ENCODE measurements at places on chromosomes 7 and 10.

DNA sequence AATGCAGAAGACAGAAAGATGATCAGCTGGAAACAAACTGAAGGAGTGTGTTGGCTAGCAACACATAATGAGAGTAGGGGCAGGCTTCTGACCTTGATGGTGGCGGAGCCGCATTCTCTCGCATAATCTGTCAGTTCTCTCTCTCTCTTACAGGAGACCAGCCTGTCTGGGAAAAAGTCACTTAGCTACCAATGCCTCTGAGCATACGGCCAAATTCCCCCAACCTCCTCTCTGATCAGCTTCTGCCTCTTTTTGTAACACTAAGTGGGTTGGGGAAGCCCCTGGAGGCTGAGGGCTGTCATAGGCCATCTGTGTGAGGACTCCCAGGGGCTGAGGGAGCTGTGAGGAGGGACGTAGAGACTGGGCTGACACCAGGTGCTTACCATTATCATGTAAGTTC, 104.6 kb downstream of the HIPK2 start:
- no peak for DNase-seq

GRCh38 chr7:25597946-25598345, 369.7 kb upstream of the NPVF start:
- no peak for DNase-seq

GRCh38 chr7:68862736-68863135, 735.5 kb upstream of the AUTS2 start:
- DNase-seq: peak; percentile 1

GRCh38 chr10:62626079-62626478, 178.4 kb upstream of the ADO start:
- DNase-seq: no peak

- no peak for DNase-seq
Observed at GRCh38 chr10:42574336-42574735, 64.0 kb downstream of the ZNF33B start.

DNA sequence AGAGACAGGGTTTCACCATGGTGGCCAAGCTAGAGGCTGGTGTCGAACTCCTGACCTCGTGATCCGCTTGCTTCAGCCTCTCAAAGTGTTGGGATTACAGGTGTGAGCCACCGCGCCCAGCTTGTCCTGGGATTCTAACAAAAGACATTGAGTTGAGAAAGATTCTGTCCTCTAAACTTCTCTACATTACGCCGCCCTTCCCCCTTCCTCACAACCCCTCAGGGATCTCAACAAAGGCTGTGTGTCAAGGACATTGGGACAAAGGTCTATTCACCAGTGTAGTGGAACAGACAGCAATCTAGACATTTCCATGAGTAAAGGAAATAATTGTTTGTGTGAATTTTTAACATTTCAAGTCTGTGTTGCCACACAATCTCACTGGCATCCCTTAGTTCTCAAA, 68.8 kb upstream of the KIF5B start:
- no peak for DNase-seq

GRCh38 chr10:70866424-70866823, 21.9 kb downstream of the PCBD1 start:
- DNase-seq: no peak

GRCh38 chr10:62335326-62335725, 38.8 kb upstream of the ZNF365 start:
- no peak for DNase-seq

- no peak for DNase-seq
Observed at GRCh38 chr10:93115661-93116383, 42.1 kb downstream of the CYP26A1 start.

- DNase-seq: no peak
Observed at GRCh38 chr7:150848561-150849115, 3.7 kb upstream of the AOC1 start.

DNA sequence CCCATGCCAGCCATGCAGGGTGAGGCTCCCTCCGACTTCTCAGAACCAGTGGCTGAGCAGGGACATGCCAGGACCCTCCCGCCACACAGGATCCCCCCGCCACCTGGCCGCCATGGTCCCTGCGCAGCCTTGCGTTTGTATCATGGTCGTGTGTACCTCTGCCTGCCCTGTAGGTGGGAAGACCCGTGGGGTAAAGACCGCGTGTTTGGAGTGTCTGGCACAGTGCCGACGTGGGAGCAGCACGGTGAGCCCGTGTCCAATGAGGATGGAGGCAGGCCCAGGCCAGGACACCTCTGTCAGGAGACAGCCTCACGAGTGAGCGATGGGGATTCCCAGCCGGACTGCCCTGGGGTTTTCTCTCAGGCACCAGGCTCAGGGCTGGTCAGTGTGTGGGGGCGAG, 31.9 kb downstream of the NKX6-2 start:
- no peak for DNase-seq

- peak; percentile 45 for DNase-seq
Observed at GRCh38 chr10:62437696-62438095, 63.5 kb downstream of the ZNF365 start.

DNA sequence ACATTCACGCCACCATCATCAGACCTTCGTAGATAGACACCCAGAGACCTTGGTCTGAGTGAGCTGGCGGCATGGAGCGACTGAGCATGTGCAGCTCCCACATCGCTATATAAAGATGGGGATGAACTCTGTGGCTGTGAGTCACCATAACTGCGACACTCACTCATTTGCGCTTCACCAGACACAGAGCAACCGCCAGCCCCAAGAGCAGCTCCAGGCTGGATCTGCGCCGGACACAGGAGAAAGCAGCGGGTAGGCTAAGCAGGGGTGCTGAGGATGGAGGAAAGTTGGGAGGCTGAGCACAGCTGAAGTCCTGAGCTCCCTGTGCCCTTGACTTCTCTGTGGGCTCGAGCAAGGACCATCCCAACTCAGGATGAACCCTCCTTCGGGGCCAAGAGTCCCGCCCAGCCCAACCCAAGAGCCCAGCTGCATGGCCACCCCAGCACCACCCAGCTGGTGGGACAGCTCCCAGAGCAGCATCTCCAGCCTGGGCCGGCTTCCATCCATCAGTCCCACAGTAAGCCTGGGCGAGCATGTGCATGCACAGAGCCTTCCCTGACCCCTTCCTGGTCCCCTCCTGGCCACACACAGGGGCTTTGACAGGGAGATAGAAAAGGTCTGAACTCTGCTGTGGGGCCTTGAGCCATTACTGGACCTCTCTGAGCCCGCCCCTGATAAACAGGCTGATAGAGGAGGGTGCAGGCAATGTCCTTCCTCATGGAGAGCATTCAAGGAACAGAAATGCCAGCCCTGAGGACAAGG, at the start of gene OPN4:
Gene OPN4 (plus strand): TSS at position 137 of the 762 bp plus-strand sequence. CDS start 237 bp downstream, at position 374.
- no peak for DNase-seq

GRCh38 chr7:22564511-22565045, 64.6 kb upstream of the STEAP1B start:
- DNase-seq: no peak

- no peak for DNase-seq
Observed at GRCh38 chr10:108631332-108631731, 1292.0 kb downstream of the XPNPEP1 start.

GRCh38 chr7:158911145-158911544, 54.8 kb downstream of the DYNC2I1 start:
- DNase-seq: no peak

DNA sequence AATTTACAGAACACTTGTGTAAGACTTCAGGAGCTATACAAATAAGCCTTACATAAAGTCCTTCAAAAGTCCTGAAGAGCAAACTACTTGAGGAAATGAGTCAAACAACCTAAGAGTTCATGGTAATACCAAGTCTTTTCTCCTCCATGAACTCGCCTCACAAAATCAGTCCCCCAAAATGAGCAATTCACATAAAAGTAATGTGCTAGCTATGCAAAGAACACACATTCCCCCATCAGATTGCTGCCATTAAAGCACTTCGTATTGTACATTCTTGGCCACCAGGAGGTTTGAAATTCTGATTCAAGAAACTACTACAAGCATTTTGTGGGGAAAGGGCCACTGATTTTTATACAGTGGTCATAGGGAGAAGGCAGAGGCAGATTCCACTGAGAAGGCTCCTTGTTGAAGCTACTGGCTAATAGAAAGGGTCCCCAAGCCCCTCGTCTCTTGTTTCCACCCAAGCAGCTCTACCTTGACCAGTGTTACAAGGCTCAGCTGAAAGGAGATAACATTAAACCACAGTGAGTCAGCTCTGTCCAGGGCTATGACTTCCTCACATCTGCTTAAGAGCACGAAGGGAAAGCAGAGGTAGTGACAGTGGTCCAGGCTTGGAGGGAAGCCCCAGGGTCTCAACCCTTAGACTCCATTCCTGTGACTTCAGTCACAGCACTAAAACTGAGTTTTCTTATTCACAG, 115.2 kb upstream of the CDK1 start:
- no peak for DNase-seq

GRCh38 chr10:1736144-1736971, 967 bp downstream of the ADARB2 start:
- DNase-seq: no peak

- DNase-seq: no peak
Observed at GRCh38 chr7:135825406-135825805, 76.8 kb upstream of the FAM180A start.

GRCh38 chr10:49426490-49427360, 30.8 kb upstream of the DRGX start:
- DNase-seq: no peak

DNA sequence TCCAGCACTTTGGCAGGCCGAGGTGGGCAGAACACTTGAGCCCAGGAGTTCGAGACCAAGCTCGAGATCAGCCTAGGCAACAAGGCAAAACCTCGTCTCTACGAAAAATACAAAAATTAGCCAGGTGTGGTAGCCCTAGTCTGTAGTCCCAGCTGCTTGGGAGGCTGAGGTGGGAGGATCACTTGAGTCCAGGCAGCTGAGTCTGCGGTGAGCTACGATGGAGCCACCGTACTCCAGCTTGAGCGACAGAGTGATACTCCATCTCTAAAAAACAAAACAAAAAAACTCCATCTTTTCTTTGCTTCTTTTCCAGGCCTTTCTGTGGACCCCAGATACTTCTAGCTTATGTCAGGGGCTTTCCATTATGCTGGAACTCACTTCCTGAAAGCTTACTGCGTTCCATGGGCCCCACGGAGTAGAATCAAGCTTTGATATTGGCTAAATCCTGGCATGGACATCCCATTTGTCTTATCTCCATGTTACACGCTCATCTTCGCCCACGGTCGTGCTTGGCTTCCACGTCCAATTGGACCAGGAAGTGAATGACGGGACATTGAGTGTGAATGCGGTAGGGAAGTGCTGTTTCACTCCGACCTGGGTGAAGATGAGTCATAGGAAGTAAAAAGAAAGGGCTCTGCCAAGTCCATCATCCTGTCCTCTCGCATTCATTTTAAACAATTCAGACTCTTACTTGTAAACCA, 45.7 kb downstream of the FAM171A1 start:
- no peak for DNase-seq
